Vagina (tissue), 2 donors: ENCODE measurements at places on chromosomes 5 and 9.

DNA sequence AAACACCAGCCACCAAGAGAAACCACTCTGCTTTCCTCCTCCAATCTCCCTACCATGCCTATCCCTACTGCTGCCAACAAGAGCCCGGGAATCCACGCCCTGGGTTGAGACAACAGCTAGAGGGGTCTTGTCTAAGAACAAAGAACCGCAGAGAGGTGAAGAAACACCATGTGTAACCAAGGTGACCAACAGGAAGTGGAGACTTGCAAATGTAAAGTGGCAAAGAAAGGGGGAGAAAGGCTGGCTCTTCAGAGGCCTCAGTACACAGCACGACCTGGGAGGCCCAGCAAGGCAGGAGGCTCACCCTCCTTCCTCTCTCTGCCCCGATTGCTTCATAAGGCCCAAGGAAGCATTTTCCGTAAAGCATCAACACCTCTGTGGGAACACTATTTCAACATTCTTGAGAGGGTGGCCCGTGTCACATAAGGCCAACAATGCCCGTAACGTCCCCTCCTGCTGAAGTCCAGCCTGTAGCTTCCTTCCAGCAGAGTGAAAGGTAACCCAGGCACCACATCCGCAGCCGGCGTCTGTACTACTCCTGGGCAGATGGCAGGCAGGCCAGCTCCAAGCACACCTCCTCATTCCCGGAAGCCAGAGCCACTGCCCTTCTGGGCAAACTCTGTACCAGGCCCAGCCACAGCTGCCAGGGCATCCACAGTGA, 18.3 kb downstream of the CCNJL start:
- DNase-seq = no peak
- no peaks in the 10 kb centered on the region for H3K27me3 ChIP-seq
- no peak overlapping the region for H3K27ac ChIP-seq

DNA sequence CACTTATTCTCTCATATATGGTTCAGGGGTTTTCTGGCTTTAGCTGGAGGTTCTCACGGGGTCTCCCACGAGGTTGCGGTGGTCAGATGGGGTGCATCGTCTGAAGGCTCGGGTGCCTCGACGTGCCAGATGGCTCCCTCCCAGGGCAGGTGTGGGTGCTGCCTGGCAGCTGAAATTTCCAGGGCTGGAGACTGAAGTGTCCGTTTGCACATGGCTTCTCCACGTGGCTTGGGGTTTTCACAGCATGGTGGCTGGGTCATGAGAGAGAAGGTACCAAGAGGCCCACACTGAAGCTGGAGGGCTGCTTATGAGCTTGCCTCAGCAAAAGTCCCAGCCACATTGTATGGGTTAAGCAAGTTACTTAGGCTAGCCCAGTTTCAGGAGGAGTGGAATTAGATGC, 218.6 kb downstream of the AGTPBP1 start:
- no peaks in the 10 kb centered on the region for H3K27me3 ChIP-seq
- no peak for DNase-seq
- H3K36me3 ChIP-seq = no peaks in the 10 kb centered on the region
- peak overlapping the region; percentile 33 for H3K4me3 ChIP-seq

GRCh38 chr9:122071715-122072114, 21.4 kb downstream of the TTLL11 start:
- H3K36me3 ChIP-seq = no peaks in the 10 kb centered on the region
- no peak overlapping the region for H3K27ac ChIP-seq
- H3K4me1 ChIP-seq = peaks cover 8% of the 10 kb centered on the region

- peaks cover 2% of the 10 kb centered on the region for H3K4me1 ChIP-seq
- no peak for DNase-seq
- no peak overlapping the region for H3K4me3 ChIP-seq
- no peaks in the 10 kb centered on the region for H3K36me3 ChIP-seq
- H3K27me3 ChIP-seq = no peaks in the 10 kb centered on the region
- H3K27ac ChIP-seq = no peak overlapping the region
These were observed 39.0 kb upstream of the ZSWIM6 start for GRCh38 chr5:61293071-61293470.

GRCh38 chr9:117074342-117074662, 340.6 kb downstream of the ASTN2 start:
- H3K27ac ChIP-seq = no peak overlapping the region
- no peaks in the 10 kb centered on the region for H3K4me1 ChIP-seq
- DNase-seq = no peak
- no peak overlapping the region for H3K4me3 ChIP-seq

DNA sequence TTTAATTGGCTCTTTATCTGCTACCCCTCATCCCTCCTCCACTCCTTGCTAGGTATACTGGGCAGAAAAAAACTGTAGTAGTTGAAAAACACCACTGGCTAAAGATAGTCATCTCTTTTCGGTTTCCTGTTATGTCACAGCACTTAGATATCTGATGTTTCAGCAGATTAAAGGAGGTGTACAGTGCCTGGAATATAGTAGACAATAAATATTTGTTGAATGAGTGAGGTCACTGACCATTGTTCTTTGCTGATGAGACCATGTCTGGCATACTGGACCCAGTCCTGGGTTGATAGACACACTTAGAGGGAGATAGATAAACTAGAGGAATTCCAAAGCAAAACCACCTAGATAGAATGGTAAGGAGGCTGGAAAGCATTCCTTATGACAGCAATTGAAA, 3.2 kb downstream of the GRPEL2 start:
- H3K4me1 ChIP-seq = peaks cover 34% of the 10 kb centered on the region
- H3K27me3 ChIP-seq = no peaks in the 10 kb centered on the region
- DNase-seq = no peak
- H3K36me3 ChIP-seq = peaks cover 55% of the 10 kb centered on the region

DNA sequence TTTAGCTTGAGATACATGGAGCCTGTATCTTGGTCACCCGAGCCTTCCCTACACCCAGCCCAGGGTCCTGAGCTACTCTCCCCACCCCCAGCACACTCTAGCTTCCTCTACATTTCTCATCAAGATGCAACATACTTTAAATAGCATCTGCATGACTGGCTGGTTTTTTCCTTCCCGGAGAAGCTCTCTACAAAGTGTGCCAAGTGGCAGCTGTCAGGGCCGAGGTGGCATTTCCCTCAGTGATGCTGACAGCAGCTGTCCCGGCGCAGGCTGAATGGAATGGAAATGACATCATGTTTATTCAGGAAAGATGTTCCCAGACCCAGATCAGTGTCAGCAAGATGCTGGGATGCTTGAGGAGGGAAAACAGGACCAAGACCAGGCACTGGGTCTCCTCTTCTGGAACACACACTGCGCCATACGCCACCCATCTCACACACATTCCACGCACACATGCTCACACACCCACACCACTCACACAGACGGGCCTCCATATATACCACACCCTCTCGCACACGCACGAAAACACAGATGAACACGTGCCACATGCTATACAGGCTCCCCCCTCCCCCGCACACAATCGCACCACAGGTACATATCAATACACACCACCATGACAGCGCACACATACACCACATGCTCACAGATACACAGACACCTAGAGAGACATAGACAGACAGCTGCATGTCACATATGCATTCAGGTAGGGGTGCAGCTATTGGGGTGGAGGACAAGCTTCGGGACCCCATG, 67.8 kb downstream of the LHX2 start:
- DNase-seq = no peak
- no peaks in the 10 kb centered on the region for H3K27me3 ChIP-seq
- H3K36me3 ChIP-seq = no peaks in the 10 kb centered on the region
- H3K4me3 ChIP-seq = no peak overlapping the region
- H3K4me1 ChIP-seq = no peaks in the 10 kb centered on the region
- H3K27ac ChIP-seq = no peak overlapping the region
